Left ventricle myocardium superior (tissue), 1 donor: ENCODE measurements at places on chromosomes 3 and 15.
A peak's percentile ranks its signal among the peaks of the same experiment; 100 is the strongest.

- DNase-seq: no peak
Observed at GRCh38 chr3:194637066-194637465, 3.8 kb upstream of the TMEM44 start.

DNA sequence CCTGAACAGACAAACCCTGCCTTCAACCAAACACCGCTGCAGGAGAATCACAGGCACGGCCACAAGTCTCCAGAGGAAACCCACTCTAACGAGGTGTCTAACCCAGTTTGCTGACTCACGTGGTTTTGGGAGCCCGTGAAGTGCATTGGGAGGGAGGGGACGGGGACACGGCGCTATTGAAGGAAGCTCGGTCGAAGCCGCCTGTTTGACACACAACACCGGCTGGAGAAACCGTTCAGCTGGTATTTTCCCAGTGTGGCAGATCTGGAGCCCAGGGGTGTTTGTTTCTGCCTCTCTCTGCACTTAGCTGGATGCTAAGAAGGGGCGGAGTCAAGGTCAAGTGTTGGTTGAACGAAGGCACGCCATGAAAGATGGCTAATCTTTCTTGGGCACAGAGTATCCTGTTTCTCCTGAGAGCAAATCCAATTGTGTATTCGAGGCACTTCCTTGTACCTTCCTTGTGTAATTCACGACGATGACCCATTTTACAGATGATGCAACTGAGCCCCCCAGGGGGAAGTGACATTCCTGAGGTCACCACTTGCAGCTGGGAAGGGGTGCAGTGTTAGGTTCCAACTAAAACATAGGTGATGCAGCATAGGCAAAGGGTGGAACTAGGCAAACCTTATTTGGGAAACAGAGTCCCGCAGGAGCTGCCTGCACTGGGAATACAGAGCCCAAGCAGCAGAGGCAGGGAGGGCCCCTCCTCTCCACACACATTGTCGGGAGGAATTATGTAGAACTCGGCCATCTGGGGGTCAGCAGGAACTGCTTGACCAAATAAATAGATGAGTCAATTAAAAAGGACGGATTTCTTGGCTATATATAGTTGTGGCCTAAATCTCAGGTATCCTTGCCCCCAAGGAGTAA is 22.5 kb downstream of the SLC6A6 start:
- DNase-seq: peak; percentile 13

DNA sequence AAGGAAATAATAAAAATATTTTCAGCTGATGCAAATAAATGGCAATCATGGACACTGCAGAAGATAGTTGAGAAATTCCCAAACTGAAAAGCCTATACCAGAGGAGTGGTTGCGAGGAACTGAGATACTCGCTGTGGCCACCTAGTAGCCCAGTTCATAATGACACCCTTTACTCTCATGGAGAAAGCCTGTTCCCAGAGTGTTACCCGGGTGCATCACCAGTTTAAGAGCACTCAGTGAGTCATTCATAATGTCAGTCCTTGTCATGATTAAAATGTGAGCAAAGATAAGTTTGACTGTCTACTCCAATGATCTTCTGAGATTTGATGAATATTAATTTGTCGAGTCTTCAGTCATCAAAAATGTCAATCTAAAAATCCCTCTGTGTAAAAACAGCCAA is 138.4 kb upstream of the LRRC3B start:
- no peak for DNase-seq

DNA sequence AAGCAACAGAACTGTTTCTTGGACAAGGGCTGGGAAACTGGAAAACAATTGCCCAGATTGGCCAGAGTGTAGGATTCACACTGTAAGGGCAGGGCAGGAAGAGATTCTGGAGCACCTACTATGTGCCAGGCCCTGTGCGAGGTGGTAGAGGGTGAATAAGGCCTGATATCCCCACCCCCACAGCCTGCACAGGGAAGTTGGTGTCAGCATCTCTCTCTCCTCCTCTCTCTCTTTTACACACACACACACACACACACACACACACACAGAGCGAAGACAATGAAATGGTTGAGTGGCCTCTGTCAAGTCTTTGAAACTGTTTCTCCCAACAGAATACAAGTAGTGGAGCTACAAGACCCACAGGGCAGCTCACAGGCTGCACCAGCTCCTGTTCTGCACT is 47.1 kb upstream of the SLCO2A1 start:
- no peak for DNase-seq

DNA sequence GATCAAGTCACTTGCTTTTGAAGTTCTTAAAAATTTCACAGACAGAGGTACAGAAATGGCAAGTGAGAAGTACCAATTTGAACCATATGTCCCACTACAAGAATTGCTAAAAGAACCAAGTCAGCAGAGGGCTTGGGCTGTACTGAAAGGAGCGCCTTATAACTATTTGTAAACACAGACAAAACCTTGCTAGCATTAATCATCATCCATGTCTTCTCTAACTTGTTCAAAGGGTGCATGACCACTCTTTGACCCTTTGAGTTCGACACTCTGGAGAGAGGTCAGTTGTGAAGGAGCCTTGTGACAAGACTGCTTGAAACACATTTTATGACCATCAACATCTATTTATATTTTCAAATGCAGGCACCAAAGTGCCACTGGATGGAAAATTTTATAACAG is 191.7 kb downstream of the PDZRN3 start:
- no peak for DNase-seq
